Cortex of kidney (tissue), 1 donor: ENCODE measurements at places on chromosomes 11 and 22.

DNA sequence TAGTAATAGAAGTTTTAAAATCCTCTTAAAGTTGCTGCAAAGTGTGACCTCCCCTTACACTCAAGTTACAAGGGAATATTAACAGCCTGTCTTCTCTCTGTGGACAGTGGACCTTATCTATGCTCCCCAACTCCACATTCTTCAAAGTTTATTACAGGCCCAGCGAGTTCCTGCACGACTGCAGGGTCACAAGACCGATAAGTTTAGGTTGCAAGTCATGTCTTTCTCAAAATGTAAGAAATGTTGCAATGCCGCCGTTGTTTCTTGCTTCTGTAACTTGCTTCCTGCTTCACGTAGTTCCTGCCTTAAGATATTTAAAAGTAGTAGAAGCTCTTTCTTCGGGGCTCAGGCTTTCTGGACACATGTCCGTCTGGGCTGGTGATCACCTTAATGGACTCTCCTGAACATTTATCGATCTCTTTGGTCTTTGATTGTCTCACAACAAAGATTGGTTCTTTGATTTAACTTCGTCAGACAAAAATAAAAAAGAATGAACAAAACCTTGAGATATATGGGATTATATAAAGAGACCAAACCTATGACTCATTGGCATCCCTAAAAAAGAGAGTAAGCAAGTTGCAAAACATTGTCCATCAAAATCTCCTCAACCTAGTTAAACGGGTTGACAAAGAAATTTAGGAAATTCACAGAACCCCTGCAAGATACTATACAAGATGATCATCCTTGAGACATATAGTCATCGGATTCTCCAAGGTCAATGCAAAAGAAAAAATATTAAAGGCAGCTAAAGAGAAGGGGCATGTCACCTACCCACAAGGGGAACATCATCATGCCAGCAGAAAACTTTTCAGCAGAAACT lies 45.4 kb upstream of the GLYAT start:
- no peak for DNase-seq

GRCh38 chr11:76246271-76246933 lies 40.1 kb upstream of the WNT11 start:
- DNase-seq, result no peak

- DNase-seq, result no peak
These were observed 665 bp downstream of the USP28 start for GRCh38 chr11:113874581-113875233.

DNA sequence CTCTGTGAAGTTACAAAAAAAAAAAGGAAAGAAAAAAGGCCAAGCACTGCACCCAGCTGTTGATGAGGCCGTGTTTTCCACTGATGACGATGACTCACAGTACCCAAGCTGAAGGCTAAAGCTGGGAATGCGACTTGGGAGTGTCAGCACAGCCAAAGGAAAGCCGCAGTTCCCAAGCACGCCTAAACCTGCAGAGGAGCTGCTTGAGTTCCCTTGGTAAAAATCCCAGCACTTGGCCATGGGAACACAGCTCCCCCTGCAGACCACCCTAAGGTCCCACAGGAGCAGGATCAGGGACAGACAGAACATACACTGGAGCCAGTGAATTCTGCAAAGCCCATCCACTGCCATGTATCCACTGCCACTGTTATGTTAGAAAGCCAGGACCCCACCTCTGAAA lies 39.9 kb downstream of the SERGEF start:
- DNase-seq, result no peak

DNA sequence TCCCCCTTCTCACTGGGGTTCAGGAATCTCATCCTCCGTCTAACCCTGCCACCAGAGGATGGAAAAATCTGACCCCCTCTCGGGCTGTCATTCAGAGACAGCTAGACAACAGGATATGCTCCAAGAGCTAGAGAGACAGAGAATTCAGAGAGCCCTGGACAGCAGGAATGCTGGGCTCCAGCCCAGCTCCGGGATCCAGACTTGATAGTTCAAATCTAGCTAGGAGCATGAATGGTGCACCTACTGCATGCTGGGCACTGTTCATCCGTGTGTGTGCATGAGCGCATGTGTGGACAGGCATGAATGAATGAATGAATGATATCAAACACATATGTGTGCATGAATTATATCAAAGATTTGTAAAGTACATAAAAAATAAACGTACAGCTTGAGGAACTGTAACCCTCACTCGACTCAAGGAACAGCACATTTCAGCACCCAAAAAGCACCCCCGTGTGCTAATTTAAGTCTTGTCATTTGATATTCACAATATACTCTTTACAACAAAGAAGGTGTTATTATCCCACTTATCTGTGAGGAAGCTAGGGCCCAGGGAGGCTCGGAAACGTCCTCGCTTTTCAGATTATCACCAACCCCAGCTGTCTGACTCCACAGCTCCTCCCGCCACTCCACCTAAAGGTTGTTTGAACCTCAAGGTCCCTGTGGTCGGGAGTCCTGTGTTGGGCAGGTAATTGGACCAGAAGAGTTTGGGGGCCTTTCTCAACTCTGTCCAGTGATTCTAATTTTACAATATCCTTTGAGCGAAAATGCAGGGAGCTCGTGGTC lies 640 bp upstream of the VSIG10L2 start:
- DNase-seq, result no peak

DNA sequence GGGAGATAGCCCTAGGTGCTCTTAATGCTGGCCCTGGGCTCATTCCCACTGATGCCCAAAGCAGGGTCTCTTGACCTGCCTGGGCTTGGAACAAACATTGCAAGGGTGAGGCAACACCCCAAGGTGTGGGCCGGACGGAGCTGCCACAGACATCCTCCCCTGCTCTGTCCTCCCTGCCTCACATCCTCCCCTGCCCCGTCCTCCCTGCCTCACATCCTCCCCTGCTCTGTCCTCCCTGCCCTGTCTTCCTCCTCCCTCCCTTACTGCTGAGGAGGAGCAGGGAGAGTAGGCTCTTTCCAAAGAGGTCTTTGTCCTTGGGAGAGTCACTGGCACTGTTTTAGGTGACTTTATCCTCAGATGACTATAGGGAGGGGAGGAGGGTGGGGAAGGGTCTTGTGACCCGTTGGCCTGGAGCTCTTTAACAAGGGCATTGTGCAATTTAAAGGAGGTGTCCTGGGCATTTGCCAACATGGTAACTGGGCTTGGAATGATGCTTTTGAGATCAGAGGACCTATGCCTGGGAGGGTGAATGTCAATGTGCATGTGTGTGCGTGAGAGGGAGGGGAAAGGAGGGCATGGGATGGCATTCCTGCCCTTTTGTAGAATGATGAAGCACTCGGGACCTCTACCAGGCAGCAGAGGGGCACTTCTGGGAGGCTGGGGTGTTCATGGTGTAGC lies 700 bp downstream of the FAM180B start:
- no peak for DNase-seq

DNA sequence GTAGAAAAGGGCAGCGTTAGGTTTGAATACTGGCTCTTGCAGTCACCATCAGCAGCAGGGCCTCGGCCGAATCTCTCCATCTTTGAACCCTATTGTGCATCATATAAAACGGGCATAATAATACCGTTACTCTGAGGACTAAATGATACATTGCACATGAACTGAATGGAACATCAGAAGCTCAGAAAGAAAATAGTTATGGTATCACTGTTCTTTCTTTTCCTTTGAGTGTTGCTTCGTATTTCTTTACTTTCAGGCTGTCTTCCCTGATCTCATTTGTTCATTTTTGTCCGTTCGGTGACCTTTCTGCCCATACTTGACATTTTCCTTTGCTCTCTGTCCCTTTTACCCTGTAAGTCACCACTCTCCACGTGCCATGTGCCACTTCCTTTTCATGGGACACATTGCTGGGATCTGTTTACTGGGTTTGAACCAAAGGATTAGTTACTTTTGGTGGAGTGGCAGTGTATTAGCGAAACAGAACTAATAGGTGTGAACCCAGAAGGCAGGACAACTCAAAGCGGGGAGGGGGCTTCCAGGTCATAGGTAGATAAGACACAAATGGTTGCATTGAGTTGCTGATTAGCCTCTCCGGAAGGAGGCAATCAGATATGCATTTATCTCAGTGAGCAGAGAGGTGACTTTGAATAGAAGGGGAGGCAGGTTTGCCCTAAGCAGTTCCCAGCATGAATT lies 717 bp upstream of the ZNF202 start:
- DNase-seq, result no peak

DNA sequence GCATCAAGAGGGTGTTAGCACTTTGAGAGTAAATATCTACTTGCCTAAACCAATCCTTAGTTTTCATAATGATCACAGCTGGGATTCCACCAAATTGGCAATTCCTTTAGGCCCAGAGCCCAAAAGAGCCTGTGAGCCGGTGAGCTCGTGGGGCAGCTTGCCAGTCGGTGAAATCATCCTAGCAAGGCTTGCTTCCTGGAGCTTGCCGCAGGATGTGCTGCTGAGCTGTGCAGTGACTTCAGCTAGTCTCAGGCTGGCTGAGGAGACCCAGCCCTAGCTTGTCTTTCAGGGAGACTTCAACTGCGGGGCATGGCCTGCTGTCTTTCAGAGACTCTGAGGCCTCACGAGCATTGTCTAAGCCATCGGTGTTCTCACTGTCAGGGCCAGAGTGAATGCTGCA lies 73.6 kb upstream of the SUSD2 start:
- DNase-seq, result no peak

DNA sequence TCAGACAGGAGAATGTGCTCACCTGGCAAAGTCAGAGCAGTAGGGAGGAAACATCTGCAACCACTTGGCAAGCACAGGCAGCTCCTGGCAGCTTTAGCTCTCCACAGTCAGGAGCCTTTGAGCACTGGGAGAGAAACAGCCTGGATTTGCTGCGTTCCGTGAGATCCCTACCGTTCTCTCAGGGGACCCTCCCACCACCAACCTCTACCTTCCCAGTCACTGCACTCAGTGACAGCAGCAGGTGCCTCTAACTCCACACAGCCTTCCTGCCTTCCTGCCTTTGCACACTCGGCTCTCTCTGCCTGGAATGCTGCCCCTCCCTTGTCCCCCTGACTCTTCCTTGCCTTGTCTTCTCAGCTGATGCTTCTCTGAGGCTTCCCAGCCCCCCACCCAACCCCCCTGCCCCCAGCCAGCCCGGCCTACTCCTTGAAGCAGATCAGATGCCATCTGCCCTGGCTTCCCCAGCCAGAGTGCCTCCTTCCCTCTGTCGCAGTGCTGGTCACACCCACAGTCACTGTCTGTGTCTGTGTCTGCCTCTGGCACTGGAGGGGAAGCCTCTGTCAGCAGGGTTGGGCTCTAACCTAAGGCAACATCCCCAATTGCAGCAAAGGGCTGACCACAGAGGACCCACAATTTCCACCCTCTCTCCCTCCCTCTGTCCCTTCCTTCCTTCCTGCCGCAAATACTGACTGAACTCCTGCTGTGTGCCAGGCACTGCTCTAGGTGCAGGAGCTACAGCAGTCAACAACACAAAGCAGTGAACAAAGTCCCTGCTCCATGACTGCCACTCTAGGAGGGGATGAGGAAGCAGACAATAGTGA lies 14.9 kb upstream of the TSKU start:
- DNase-seq, result no peak

GRCh38 chr11:114200351-114201133 lies 95.7 kb upstream of the NNMT start:
- no peak for DNase-seq

- no peak for DNase-seq
These were observed 38.5 kb upstream of the LRRC4C start for GRCh38 chr11:41497974-41498373.

GRCh38 chr22:39656495-39657490 lies 86.2 kb downstream of the CACNA1I start:
- no peak for DNase-seq

GRCh38 chr22:24427500-24428164 lies at the start of gene ADORA2A:
TSS of gene ADORA2A (plus strand) at chr22:24427599. CDS start at chr22:24433405, 5,806 bp downstream.
- DNase-seq, result no peak

GRCh38 chr11:126695293-126695692 lies 305.3 kb downstream of the KIRREL3 start:
- no peak for DNase-seq

GRCh38 chr11:126129727-126130671 lies 67.3 kb upstream of the CDON start:
- DNase-seq, result no peak

DNA sequence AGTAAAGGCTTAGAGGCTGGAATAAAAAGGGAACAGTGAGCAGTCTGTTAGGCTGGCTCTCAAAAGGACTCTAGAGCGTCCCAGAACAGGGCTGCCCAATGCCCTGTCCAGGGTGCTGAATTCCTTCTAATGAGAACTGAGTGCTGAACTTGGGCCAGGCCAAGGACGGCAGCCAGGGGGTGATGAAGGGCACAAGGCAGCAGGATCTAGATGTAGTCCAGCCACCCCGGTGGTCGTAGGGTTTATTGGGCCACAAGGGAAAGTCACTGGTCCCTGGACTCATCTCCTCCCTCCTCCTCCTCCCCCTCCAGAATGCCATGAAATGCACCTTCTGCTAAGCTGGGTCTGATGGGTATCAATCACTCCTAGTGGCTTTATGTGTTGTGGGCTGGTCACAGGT lies 19.2 kb downstream of the NPTXR start:
- DNase-seq, result no peak

- no peak for DNase-seq
These were observed 32.9 kb downstream of the LRRC32 start for GRCh38 chr11:76637491-76638269.

DNA sequence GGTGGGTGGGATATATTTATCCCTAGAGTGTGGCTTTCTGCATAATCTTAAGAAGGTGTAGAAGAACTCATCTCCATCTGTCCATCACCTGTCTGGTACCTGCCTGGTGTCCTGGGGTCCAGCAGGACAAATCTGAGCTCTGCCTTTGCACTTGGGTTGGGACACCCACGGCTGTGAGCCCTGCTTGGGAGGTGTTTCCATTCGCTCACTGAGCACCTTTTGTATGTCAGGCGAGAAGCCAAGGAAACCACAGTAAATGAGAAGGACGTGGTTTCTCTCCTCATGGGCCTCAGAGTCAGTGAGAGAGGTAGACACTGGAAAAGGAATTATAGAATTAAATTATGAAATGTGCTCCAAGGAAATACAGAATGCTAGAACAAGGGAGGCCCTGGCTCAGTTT lies 555.9 kb downstream of the MIAT start:
- DNase-seq, result no peak

DNA sequence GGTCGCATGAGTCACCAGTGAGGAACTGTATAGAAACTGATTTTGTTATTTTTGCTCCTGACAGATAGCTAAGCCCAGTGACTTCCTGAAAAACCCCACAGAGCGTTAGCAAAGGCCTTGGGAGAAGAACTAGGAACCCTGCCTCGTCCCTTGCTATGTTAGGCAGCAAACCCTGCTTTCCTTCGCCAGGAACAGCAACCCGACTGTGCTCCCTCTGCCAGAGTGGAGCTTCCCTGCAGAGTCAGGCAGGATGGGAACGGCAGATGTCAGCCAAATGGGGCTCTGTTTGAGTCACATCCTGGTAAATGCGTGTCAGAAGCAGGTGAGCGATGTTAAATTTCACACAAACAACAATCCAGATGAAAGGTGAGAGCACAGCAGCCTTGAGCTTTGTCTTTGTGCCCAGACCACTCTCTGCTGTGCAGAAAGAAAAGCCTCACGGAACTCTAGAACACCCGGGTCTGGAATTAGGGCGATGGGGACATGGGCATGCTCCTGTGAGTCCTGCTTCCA lies 186.6 kb downstream of the ADAMTS15 start:
- DNase-seq, result no peak

- no peak for DNase-seq
These were observed 6.1 kb downstream of the MPEG1 start for GRCh38 chr11:59206635-59207034.
